ENCODE measurements at places on chromosomes 5 and 9.

DNA sequence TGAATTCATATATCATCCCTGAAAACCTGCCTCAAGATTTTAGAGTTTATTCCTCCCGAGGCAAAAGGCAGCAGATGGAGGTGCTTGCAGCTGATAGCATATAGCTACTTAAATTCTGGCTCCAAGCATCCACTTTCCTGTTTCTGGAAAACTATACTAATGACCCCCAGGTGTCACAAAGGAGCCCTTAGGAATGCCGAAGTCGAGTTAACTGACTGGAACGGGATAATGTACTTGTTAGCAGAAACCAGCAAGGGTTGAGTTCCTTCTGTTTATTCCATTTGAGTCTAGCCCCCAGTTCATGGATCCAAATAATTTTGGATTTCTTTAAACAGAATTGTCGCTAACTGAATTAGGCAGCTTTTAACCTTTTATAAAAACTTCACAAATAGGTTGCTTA is 44.5 kb downstream of the PTTG1 start:
- no peak for DNase-seq

GRCh38 chr5:157362502-157362901 is 96.6 kb downstream of the CYFIP2 start:
- no peak for DNase-seq

- no peak for DNase-seq
These were observed 208.6 kb downstream of the GRIA1 start for GRCh38 chr5:153699035-153699434.

GRCh38 chr5:72338689-72339209 is 18.6 kb downstream of the PTCD2 start:
- no peak for DNase-seq

- DNase-seq = no peak
These were observed 180.1 kb downstream of the MACROH2A1 start for GRCh38 chr5:135218790-135219568.

DNA sequence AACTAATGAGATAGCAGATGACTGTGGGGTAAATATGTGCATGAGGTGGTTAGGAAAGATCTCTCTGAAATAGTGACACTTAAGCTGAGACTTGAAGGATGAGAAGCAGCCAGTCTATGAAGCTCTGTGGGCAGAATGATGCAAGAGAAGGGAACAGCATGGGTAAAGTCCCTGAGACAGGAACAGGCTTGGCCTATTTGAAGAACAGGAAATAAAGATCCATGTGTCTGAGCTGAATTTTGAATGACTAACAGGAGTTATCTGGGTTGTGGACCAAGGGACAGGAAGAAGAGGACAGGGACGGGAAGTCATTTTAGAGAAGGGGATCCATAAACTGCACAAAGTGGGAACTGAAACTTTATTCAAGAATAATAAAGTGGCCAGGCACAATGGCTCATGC is 25.6 kb upstream of the HMGCS1 start:
- no peak for DNase-seq

GRCh38 chr5:66306105-66306843 is 162.2 kb downstream of the SREK1 start:
- no peak for DNase-seq

DNA sequence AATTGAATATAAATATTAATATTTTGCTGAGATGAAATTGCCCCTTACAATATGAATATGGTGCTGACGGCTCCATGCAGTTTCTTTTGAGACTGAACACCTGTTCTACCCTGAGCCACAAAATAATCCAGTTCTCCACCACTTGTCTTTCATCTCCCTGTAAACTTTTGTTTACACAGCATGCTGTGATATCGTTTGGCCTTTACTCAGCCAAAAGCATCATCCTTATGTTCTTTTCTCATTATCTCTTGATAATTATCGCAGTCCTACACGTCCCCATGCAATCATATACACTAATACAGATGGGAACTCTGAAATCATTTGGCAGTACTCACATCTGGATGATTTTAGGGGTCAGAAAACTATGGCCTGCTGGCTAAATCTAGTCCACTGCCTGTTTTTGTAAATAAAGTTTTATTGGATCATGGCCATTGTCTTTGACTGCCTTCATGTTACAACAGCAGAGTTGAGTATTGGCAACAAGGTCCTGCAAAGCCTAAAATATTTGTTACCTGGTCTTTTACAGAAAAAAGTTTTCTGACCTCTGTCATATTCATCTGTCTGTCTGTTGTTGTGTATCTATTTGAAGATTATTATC is 53.3 kb downstream of the AOPEP start:
- no peak for DNase-seq

- DNase-seq = no peak
These were observed 30.4 kb downstream of the GNG10 start for GRCh38 chr9:111691672-111692329.

- no peak for DNase-seq
These were observed 62.9 kb upstream of the IL17B start for GRCh38 chr5:149441986-149442385.

GRCh38 chr5:138466900-138467710 is 1.8 kb downstream of the EGR1 start:
- no peak for DNase-seq

- no peak for DNase-seq
These were observed 139.8 kb downstream of the MPDZ start for GRCh38 chr9:13139641-13140171.

GRCh38 chr9:99730062-99730461 is 91.6 kb upstream of the NR4A3 start:
- DNase-seq = no peak

- no peak for DNase-seq
These were observed 48.1 kb downstream of the VAV2 start for GRCh38 chr9:133943781-133944745.

- DNase-seq = no peak
These were observed 68.3 kb downstream of the AK8 start for GRCh38 chr9:132809677-132810271.

- no peak for DNase-seq
These were observed 38.1 kb downstream of the BASP1 start for GRCh38 chr5:17255471-17256021.

GRCh38 chr9:15400281-15400941 is 22.3 kb upstream of the SNAPC3 start:
- DNase-seq = no peak

GRCh38 chr5:163760498-163760897 is 255.1 kb downstream of the MAT2B start:
- DNase-seq = no peak

- no peak for DNase-seq
These were observed 398.6 kb downstream of the PSAT1 start for GRCh38 chr9:78695519-78695918.

- no peak for DNase-seq
These were observed 93.9 kb upstream of the LMX1B start for GRCh38 chr9:126519660-126520420.

GRCh38 chr5:157471709-157472108 is 11.7 kb downstream of the NIPAL4 start:
- no peak for DNase-seq

- DNase-seq = no peak
These were observed 75.3 kb upstream of the GGTA1 start for GRCh38 chr9:121574774-121575519.

DNA sequence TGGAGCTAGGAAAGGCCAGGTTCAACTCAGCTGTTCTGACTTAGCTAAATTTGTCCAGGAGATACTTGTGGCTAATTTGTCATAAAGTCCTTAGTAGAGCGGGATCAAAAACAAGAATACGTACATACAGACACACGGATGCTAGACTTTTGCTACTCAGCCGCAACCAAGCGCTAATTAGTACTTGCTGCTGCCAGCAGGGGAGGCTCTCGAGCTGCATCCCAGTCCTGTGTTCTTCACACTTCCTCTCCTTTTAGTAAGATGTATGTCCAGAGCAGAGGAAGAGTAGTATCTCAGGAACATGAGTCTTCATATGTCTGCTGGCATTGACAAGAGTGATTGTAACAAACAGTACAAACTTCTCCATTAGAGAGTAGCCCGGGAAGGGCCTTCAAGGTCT is 58.3 kb downstream of the CYFIP2 start:
- DNase-seq = no peak

DNA sequence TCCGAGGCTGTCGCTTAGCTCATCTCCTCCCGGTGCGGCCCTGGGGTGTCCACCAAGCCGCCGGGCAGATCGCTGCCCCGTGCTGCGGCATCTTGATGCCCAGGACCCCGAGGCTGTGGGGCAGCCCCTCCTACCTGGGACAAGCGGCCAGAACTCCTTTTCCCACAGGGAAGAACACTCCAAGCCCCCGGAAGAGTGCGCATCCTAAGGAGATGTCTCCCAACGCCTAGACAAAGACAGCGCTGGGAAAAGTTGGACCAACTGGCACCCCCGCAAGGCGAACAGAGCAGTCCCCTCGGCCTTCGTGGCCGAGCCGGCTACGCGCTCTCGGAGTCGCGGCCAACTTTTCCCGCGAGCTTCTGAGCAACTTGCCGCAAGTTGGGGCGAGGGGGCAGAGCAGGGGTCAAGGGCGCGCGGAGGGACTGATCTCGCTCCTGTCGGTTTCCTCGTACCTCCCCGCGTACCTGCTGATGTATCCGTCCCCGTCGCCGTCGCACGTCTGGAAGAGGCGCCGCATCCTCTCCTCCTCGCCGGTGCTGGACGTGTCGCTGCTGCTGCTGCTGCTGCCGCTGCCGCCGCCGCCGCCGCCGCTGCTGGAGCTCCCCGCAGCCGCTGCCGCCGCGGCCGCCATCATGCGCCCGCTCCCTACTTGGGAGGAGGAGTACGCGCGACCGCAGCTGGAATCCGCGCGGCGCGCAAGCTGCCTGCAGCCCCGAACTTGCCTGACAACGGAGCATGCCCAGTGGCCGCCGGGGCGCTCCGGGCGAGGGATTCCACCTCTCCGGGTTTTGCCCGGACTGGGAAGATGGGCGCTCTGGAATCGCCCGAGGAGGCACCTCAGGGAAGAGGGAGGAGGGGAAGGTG is at the start of gene MCC:
MCC (minus strand) TSS at position 673 of the 864 bp plus-strand sequence.
- DNase-seq = peak; percentile 86

GRCh38 chr5:109908366-109908765 is 218.6 kb downstream of the MAN2A1 start:
- no peak for DNase-seq

- no peak for DNase-seq
These were observed 273.4 kb downstream of the DENND1A start for GRCh38 chr9:123656565-123656964.

DNA sequence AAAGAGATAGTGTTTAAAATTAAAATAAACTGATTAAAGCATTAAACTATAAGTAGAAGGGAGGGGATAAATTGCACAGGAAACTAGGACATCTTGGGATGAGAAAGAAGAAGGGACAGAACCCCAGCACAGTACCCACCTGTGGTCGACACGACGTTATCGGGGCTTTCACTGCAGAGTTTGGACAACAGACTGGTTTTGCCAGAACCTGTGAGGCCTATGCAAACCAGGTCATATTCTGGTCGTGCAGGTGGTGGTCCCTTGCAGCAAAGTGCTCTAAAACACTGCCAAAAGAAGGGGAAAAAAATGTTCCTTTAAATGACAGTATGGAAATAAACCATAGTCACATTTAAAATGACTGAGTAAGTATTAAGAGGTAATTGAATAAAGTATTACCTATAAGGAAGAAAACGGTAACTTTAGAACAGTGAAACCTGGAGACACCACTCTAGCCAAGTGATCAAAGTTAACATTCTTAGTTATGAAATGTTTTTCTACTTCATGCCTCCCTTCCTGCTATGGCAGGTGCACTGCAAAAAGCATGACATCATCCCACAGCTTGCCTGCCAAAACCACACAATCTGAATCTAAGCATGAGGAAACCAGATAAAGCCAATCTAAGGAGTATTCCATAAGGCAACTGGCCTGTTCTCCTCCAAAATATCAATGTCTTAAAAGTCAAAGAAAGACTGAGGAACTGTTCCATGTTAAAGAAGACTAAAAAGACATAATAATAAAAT is 138.6 kb downstream of the ARL15 start:
- DNase-seq = no peak

DNA sequence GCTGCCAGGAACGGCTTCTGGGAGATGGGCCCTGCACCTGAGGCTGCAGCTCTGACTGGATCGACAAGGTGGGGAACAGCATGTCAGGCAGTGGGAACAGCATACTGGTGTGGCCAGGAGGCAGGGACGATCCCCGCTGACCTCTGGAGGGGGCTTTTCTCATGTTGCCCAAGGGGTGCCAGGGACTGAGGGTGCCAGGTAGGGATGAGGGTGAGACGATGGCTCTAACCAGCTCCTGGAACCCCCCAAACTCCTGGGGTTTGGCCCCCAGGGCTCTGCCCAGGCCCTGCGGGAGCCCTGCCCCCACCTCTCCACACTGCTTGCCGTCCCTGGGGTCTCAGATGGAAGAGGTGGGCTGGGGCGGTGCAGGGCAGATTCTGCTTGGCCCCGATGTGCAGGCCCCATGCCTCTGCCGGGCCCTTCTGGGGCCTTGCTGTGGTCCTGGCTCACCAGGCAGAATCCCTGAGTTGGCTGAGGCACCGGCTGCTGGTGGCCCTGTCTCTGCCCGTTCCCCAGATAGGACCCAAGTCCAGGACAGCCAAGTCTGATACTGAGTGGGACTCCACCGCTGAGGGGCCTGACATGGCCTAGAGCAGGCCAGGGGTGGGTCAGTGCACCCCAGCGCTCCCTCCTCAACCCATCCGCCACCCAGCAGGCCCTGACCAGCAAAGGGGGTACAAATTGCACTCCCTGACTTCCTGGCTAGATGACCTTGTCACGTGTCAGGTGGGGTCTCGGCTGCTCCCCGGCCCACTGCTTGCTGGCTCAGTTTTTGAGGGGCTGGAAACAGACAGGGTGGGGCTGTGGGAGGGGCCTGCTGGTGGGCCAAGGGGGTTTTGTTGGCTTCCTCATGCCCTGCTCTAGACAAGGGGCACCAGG is 28.4 kb upstream of the RNF130 start:
- no peak for DNase-seq

DNA sequence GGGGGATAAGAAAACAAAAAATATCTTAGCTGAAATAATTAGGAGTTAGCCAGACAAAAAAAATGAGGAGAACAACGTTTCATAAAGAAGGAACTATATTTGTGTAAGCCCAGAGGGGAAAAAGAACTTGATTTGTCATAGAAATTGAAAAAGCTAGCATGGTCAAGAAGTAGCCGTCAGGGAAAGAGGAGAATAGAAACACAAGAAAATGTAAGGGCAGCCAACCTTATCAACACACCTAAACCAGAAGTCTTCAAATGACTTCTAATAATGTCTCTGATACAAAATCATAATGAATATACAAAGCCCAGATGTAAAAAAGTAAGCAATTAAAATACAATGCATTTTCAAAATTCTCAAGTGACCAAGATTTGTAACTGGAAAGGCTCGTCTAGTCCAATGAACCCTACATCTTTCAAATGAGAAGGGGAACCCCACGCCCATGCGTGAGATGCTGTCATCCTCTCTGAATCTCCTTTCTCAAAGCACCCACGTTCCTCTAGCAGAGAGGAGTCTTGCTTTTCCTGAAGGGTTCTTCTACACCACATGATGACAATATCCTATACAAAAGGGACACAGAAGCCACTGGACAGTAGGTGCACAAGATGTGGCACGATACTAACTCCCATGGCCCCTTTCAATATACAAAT is 103.7 kb downstream of the ARL15 start:
- DNase-seq = no peak
